NCI-H510A (cell line): ENCODE measurements at places on chromosomes 16 and 17.

DNA sequence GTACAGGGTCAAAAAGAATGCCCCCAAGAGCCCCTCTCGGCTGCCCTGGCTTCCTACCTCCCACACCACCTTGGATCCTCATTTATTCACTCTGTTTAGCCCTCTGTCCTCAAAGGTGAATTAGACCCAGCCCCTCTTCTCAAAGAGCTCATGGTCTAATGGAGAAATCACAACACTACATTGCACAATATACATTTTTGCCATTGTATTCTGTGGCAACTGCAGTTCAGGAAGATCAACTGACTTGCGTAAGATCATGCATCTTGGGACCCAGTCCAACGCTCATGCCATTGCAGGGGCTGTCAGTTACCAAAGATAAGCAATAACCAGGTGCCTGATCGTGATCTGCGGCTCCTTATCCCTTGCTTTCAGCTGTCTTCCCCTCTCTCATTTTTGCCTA lies 1.4 kb downstream of the KRT38 start:
- DNase-seq: no peak

DNA sequence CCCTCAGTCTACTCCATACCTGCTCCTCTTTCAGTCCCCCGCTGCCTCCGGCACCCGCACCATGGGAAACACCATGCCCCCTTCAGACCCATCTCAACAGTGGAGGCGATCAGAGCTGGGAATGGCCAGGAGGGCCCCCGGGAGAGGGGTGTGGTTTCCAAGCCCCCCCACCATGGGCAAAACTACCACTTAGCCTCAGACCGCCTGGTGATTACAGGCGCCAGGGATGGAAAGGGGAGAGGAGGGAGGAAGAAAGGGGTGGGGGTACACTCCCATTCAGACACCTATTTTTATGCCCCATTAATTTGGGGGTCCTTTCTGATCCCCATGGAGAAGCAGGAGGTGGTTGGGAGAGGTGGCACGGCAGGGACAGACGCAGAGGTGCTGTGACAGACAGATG lies at the start of gene C17orf114:
Gene C17orf114 (minus strand): TSS at position 101 of the 400 bp plus-strand sequence.
- no peak for DNase-seq

GRCh38 chr16:29820271-29820701 lies at the start of gene MVP:
Gene MVP (plus strand): TSS chr16:29820462. CDS start chr16:29830550, 10,088 bp downstream.
- peak; percentile 75 for DNase-seq

DNA sequence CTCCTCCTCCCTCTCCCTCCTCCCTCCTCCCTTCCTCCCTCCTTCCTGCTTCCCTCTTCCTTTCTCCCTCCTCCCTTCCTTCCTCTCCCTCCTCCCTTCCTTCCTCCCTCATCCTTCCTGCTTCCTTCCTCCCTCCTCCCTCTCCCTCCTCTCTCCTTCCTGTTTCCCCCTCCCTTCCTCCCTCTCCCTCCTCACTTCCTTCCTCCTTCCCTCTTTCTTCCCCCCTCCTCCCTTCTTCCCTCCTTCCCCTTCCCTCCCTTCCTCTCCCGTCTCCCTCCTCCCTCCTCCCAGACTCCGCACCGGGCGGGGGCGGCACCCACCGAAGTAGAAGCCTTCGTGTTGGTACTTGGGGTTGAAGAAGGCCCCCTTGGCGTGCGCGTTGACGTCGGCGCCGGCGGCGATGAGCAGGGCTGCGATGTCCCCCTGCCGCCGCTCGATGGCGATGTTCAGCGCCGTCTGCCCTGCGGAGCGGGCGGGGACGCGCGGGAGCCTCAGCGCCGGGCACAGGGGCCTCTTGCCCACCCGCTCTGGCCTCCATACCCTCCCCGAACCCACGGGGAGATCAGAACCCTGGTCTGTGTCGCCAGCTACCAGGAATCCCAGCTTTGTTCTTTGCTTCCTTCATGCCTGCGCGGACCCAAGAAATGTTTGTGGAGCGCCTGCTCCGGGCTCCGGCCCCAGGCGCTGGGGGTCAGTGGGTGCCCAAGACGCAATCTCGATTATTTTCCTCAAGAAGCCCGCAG lies 22.2 kb downstream of the TRPV3 start:
- no peak for DNase-seq

DNA sequence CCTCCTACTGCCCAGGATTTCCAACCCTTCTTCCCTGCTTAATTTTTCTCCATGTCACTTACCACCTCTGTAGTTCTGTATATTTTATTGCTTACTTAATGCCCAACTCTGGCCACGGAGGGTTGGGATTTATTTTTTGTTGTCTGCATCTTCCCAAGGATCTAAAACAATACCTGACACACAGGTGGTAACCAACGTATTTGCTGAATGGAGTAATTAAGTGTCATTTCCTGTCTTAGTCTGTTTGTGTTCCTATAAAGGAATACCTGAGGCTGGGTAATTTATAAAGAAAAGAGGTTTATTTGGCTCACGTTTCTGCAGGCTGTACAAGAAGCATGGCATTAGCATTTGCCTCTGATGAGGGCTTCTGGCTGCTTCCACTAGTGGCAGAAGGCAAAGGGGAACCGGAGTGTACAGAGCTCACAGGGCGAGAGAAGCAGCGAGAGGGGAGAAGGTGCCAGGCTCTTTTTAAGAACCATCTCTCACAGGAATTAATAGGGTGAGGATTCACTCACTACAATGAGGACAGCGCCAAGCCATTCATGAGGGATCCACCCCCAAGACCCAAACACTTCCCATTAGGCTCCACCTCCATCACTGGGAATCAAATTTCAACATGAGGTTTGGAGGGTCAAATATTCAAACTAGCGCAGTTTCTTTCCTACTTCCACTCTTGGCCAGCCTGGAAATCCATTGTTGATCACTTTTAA lies 44.8 kb downstream of the ERN1 start:
- no peak for DNase-seq

- DNase-seq: no peak
These were observed 56.0 kb upstream of the RHBDL3 start for GRCh38 chr17:32209608-32210007.

GRCh38 chr16:56783344-56783743 lies 53.4 kb downstream of the NUP93 start:
- no peak for DNase-seq

GRCh38 chr17:31660684-31661083 lies 198.4 kb downstream of the COPRS start:
- no peak for DNase-seq

DNA sequence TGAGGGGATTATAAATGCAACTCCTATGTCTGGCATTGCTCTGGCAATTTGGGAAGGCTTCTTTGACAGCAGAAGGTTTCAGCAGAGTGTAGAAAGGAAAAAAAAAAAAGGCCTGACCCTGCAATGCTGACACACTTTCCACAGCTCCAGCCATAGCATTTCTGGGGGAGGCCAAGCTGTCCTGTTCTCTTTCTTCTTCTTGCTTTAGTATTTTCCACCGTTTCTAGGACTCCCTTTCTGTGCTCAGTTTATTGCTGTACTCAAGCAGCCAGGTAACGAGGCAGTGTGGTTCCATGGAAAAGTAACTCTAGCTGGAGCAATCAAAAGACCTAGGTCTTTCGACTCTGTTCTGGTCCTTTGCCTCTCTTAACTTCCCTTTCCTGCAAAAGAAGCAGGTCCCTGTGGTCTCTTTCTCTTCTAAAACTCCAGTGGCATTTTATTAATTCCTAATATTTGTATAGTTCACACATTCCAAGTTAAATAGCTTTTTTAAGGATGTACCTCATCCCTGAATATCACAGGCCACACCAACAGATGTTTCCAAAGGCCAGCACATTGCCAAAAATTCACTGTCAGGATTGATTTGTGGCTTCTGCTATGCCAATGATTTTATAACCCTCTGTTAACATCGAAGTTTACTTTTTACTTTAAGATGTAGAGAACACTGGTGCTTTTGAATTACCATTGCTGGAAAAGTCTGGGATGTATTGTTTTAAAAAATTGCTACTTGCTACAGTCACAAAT lies 90.3 kb upstream of the BCAR1 start:
- DNase-seq: no peak

- no peak for DNase-seq
These were observed 3.0 kb upstream of the ABCC1 start for GRCh38 chr16:15946257-15947044.

DNA sequence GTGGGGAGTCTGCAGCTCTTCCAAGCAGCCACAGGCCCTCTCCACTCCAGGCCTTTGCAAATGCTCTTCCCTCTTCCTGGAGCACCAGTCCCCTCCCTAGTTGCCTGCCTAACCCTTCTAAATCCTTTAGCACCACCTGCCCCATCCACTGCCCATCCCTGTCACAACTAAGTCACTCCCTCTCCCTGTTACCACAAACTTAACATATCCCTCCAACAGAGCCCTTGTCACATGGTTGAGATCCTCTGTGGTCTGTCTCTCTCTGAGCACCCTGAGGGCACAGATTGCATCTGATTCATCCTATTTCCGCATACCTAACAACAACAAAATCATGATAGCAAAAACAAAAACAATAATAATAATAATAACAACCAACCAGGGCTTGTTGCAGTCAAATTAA lies 11.0 kb upstream of the BEAN1 start:
- no peak for DNase-seq

DNA sequence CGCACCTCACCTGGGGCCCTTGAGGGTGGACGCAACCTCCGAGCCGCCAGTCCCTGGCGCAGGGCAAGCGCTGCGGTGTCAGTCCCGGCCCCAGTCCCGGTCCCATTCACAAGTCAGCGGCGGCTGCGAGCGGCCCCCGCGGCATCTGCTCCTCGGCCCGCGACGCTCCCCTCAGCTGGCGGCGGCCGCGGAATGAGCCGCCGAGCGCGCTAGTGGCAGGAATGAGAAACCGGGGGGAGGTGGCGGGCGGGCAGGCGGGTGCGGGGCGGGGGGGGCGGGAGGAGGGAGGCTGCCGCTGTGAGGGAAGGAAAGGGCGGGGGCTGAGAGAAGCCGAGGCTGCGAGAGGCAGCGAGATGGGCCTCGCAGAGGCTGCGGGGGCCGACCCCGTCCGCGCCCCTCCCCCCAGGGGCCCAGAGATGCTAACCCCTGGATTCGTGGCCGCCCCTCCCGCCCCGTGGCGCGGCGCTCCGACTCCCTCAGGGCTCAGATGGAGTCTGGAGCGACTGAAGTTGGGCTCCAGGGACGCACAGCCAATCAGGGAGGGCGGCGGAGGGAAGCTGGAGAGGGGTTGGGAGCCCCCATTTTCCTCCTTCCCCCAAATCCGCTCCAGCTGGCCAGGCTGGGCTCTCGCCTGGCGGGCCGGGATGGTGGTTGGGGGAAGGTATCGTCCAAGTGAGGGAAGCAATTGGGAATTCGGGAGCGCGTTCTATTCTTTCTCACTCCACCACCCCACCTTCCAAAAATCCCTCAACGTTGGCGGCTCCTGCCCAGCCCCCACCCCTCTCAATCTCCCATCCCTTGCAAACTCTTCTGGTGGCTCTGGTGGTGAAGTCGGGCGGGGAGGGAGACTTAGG lies at the start of gene CDH11:
Gene CDH11 (minus strand): TSS at position 194 of the 854 bp plus-strand sequence. CDS start 117,194 bp downstream, outside the sequence.
- peak; percentile 20 for DNase-seq

- DNase-seq: no peak
These were observed 54.1 kb downstream of the TOX3 start for GRCh38 chr16:52492789-52493357.

- DNase-seq: no peak
These were observed 5.9 kb downstream of the PDILT start for GRCh38 chr16:20398603-20399002.

- no peak for DNase-seq
These were observed 19.8 kb downstream of the NPTX1 start for GRCh38 chr17:80456465-80457235.

DNA sequence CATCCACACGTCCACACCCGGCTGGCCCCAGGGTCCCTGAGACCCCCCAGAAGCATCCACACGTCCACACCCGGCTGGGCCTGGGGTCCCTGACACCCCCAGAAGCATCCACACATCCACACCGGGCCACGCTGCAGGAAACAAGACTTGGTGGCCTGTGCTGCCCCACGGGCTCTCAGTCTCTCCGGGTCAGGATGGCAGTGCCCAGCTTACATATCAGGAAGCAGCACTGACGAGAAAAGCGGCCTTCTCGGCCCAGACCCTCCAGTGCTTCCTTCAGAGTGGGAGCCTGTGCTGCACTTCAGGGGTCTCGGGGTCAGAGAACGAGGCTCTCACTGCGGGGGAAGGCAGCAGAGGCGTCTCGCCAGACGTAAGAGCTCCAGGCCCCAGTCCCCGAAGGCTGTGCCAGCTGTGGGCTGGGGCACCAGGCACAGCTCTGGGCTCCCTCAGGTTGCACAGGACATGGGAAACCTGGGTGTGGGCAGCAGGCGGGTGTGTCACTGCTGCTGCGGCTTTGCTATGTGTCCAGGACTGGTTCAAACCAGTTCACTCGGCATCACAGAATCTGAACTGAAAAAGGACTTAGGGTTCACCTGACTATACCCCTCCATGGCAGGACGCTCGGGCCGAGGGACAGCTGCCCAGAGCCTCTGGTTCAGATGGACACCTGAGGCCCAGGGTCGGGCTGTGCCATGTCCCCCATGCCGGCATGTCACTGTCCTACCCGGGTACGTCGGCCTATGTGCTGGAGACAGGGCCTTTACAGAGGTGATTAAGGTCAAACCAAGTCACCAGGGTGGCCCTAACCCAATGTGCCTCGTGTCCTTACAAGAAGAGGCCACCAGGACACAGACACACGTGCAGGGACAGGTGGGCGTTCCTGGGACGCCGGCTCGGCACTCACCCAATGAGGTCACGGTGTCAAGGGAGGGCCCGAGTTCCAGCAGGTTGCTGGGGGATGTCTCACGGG lies 40.2 kb upstream of the CHMP6 start:
- no peak for DNase-seq

- no peak for DNase-seq
These were observed 96.7 kb upstream of the TMEM132E start for GRCh38 chr17:34482730-34483129.

DNA sequence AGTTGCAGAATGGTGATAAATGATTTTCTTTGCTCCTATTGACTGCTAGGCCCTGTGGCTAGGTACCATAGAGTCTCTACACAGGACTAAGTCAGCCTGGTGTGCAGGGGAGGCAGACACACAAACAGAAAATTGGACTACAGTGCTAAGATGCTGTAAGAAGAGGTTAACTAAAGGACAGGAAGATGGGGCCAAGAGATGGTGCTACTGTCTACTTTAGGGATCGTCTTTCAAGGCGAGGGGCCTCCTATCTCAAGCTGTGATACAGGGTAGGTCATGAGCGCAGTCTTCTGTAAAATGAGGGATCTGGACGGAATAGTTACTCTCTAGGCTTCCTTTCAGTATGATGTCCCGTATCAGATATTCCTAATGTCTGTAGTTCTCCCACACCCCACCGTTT lies 817 bp downstream of the NME1 start:
- no peak for DNase-seq

- no peak for DNase-seq
These were observed 28.8 kb upstream of the DYNLRB2 start for GRCh38 chr16:80511824-80512592.
